ENCODE measurements at places on chromosomes 7 and 10.

DNA sequence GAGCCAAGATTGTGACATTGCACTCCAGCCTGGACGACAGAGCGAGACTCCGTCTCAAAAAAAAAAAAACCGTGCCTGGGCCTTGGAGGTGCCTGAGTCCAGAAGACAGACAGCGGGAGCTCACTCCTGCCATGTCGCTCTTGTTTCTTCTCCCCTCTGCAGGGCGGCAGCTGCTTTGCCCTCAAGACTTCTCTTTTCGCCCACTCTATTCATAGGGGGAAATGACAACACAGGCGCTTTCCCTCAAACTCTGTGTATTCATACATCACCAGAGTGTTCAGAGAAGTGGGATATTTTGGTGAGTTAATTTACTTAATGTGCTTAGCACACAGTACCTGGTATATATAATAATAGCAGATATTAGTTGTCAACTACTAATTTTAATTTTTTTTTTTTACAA, 44.5 kb downstream of the FOXK1 start:
- no peak for DNase-seq

- DNase-seq = no peak
Observed at GRCh38 chr10:117454502-117454901, 79.3 kb upstream of the PDZD8 start.

DNA sequence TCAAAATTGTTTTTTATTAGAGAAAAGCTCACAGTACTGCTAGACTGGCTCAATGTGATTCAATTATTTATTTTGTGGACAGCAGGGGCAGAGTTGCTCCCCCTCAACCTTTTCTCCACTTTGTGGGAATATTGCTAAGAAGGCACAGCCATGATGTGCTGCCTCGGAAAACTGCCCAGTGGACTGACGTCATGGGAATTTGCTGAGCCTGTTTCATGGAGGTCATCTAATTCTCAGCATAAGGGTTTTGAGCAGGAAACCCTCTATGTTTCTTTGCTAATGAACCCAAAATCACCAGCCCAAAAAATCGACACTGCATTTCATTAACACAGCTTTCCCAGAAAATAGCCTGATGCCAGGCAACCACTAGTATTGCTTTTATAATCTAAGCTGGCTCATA, 228.8 kb upstream of the FAM3C start:
- DNase-seq = no peak

DNA sequence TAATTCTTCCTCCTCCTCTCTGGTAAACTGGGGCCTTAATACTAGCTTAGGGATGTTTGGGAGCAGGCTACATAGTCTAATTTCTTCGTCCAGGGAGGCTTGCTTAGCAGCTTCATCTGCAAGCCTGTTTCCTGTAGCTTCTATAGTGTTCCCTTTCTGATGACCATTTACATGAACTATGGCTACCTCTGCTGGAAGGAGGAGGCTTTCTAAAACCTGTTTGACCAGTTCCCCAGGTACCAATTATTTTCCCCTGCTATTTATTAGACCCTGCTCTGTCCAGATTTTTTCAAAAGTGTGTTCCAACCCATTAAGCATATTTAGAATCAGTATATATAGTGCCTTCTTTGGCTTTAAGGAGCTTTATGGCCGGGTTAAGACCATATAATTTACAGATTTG, 38.8 kb upstream of the DNAH11 start:
- no peak for DNase-seq

DNA sequence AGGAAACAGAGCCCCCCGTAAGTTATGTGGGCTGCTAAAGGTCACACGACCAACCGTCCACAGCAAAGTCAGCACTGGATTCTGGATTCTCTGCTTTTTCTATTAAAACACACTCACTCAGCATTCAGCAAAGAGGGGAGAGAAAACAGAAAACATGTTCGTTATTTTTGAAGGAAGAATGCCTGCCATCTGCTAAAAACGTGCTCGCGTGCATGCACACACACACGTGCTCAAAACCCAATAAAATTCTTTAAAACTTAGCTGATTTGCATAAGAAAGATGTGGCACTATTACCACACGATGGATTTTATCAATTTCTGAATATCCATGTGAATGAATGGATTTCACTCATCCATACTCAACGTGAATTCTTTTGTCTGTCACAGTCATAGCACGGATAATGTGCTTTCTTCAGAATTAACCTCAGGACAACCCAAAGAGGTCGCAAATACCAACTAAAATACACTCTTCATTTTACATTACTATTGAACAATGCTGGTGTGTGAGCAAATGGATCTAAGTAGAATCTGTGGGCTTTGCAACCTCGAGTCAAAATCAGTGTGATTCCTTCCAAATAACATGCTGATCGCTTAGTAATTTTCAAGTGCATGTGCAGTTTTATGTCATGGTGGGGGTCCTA, 40.8 kb downstream of the NRP1 start:
- no peak for DNase-seq

DNA sequence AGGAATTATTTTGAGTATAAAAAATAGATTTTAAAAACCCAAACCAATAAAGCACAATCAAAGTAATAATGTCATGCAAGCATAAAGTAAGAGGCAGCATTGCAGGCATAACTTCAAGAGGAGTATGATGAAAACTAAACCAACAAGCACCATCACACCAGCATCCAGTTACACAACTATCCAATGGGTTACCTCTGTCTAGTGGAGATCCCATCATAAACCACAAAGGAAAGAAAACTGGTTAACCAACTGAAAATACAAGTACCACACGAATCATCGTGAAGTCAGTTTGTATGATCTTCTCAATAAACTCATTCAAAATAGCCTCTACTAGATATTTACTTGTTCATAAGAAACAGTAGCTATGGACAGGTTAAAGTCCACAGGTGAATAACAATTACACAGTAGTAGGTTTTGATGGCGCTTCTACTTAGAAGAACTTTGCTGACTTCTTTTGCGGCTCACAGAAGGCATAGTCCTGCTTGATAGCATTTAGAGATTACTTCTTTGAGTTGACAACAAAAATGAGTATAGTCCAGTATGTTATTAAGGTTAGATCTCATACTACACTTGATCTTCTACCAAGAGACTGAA, 116.6 kb downstream of the MICU1 start:
- DNase-seq = no peak

DNA sequence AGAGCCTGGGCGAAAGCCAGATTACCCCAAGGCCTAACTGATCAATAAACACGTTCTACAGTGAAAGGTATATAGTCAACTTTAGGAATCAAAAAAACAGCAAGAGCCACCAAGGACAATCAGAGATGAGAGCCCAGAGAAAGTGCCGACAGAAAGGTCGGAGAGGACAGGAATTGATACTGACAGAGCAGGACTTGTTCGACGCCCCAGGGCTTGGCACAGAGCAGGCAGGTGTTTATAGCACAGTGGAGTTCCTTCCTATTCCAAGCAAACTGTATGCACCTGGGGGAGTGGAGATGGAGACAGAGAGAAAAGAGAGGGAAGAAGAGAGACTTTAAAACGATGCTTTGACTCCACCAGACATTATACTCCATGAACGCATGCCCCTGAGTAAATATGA, 39.5 kb downstream of the PPP1R3C start:
- DNase-seq = peak; percentile 77

GRCh38 chr7:55019691-55020465, 1.1 kb downstream of the EGFR start:
- peak; percentile 8 for DNase-seq

DNA sequence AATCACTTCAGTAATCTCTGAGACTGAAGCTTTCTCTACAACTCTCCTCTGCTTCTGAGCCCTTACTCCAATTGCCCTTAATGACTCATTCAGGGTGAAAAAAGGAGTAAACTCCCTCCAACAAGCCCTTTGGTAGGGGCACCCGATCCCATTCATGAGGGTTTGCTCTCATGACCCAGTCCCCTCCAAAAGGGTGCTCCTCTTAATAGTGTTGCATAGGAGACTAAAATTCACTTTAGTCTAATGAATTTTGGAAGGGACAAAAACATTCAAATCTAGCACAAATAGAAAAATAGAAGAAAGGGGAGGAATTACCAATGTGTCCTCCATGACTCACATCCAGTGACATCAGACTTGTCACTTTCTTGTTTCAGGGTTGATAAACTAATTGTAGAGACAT, 66.2 kb upstream of the CCNY start:
- DNase-seq = no peak

GRCh38 chr10:24575481-24576002, 148.1 kb downstream of the ARHGAP21 start:
- no peak for DNase-seq

- DNase-seq = no peak
Observed at GRCh38 chr7:17516771-17517170, 218.3 kb downstream of the AHR start.

DNA sequence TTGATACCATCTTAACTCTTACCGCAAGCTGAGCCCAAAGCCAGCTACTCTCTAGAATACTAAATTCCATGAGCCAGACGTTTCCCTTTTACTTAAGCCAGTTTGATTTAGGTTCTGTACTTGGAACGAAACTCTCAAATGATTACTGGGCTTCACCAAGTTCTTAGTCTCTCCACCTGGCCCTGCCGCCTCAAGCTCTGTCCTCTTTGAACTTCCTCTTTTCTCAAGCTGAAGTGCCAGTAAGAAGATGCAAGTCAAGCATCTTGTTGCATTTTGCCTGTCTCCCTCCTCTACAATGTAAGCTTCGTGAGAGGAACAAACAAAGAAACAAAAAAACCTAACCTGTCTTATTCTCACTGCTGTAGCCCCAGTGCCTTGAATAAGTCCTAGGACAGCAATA, 358.2 kb upstream of the NPVF start:
- no peak for DNase-seq

GRCh38 chr7:21108182-21108581, 319.7 kb upstream of the SP4 start:
- DNase-seq = peak; percentile 88

GRCh38 chr7:112431803-112432202, 18.5 kb upstream of the IFRD1 start:
- DNase-seq = peak; percentile 14
